Myometrial cell (primary cell): ENCODE measurements at places on chromosomes 16 and 17. TPM values are rescaled to one million over a fixed set of nuclear protein-coding genes. Genes with fewer than 3 reads are reported as not detected.

WFIKKN2 gene
- total RNA-seq, result not detected in 2 replicates

EFNB3 gene
- total RNA-seq, result 0.18 TPM in 1 of 2 replicates, not detected in the other

CACNA1H gene
- total RNA-seq, result 8.7 and 9.2 TPM in 2 replicates

PPY gene
- not detected in 2 replicates for total RNA-seq

WFIKKN1 gene
- total RNA-seq, result 0.86 TPM in 1 of 2 replicates, not detected in the other

FBXL20 gene
- total RNA-seq, result 8.2 and 9.2 TPM in 2 replicates

MPP2 gene
- total RNA-seq, result 0.58 and 3.9 TPM in 2 replicates

C16orf74 gene
- total RNA-seq, result 27.8 and 28.0 TPM in 2 replicates

GP1BA gene
- not detected in 2 replicates for total RNA-seq

MT1G gene
- total RNA-seq, result 57.4 and 95.7 TPM in 2 replicates

RHBDL1 gene
- total RNA-seq, result 0.58 and 2.7 TPM in 2 replicates

TRPV3 gene
- total RNA-seq, result 0.53 and 6.6 TPM in 2 replicates

CWC25 gene
- 9.2 and 9.9 TPM in 2 replicates for total RNA-seq
